ENCODE measurements at places on chromosomes 6 and 20.
A peak's percentile ranks its signal among the peaks of the same experiment; 100 is the strongest.

DNA sequence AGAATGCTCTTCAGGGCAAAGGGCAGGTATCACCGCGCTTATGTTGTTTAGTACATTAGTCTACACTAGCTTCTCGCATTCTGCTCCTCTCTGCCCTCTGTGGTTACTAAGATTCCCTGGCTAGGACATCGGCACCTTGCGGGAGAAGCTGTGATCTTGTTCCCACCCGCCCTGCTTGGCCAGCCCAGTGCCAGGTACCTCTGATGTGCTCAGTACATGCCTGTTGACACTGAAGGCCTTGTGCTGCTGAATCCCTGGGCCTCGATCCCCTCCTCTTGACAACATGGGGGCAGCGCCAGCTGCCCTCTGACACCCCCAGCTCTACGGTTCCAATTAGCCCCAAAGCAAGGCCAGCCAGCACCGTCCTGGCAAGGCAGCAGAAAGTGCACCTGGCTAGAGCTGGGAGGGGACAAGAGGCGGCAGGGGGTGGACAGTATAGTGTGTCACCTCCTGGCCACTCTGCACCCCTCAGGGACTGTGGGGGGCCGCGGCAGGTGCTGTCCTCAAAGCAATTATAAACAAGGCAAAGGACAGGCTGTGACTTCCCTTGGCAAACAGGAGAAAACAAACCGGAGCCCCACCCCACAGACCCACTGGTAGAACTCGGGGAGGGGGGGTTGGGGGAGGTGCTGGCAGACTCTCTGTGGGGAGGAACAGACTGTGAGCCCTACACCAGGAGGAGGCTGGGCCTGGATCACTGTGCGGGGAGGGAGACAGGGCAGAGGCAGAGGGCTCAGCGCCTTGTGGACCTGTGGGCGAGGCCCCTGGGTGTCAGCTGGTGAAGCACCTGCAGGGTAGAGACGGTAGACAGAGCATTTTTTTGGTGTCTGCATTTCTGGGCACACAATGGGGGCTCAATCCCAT lies 7.1 kb downstream of the TFEB start:
- DNase-seq, result no peak

DNA sequence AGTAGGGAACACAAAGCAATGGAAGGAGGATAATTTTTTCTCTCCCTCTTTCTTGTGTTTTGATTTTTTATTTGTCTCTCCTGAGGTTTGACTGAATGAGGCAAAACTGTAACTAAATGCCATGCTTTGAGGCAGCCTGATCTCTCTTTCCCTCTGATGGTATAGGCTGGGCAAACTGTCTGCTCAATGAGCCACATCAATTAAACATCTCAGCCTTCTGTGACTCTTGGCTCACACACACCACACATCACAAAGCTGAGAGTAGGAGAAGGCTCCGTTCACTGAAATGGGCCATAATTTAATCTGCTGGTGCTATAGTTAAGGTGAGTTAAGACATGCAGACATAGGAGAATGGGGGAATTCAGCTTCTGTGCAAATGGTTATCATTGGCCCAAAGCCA lies 28.1 kb upstream of the SCGN start:
- no peak for DNase-seq

DNA sequence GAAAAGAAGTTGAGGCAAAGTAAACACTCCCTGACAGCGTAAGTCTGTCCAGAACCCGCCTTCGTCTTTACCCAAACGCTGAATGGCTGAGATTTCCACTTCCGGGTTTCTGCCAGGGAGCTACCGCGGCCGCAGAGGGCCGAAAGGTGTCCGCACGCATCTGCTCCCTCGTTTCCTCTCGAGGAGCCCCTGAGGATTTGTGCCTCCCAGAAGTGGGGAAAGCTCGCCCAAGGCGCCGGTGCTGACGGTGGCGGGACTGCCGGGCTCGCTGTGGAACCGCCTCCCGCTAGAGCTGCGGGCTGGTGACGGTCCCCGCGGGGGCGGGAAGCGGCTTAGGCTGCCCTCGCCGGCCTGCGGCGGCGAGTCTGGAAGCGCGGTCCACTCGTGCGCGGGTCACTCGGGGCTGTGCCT lies 1760.2 kb upstream of the DEFB115 start:
- DNase-seq, result no peak

GRCh38 chr20:15236812-15237211 lies 899.4 kb upstream of the FLRT3 start:
- DNase-seq, result peak; percentile 40

DNA sequence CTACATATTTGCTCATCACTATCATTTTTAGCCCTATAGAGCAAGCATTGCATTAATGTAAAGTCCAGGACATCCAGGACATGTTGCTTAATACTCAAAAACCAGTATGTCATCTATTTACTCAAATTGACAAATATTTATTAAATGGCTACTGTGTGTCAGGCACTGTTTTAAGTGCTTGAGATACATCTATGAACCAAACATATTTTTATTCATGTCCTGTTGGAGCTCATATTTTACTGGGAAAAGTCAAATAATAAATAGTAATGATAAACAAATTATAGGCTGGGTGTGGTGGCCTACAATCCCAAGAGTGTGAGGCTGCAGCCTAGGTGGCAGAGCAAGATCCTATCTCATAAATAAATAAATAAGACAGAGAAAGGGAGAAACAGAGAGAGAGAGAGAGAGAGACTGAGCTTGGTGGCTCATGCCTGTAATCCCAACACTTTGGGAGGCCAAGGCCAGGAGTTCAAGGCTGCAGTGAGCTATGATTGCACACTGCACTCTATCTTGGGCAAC lies 227.9 kb downstream of the GJA1 start:
- DNase-seq, result no peak

DNA sequence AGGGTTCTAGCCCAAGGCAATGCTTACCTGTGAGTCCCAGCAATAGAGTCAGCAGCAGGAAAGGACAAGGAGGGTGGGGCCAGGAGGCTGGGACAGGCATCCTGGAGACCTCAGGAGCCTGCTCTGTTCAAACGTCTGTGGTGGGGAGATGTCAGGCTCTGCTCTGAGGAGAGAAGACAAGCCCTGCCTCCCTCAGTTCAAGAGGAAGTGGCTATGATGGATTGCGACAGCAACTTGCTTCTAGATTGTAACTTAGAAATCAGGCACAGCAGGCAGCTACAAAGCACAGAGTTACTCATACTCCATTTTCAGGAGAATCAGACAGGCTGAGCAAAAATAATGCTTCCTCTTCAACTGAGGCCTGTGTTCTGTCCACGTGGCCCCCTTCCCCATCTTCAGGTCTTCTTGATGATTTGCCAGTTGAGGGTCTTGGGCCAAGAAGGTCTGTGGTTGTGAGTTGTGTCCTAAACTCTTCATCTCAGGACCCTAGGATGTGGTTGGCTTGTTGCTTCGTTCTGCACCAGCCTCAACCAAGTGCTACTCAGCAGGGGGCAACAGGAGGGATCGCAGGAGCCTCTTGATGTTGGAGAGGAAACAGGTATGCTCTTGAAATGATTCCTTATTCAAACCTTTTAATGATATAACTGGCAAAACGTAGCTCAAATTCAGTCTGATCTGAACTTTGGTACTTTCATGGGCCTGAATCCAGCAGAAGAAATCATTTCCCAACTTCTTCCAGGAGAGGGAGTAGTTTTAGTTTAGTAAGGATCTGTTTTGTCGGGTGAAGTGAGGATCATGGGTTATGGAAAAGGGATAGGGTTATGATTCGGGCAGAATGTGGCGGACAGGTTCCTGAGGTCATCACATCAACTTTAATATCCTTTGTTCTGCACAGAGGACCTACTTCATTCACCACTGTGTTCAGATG lies 31.0 kb downstream of the SIRPB1 start:
- DNase-seq, result no peak

GRCh38 chr6:134340179-134340975 lies 22.5 kb upstream of the SGK1 start:
- DNase-seq, result peak; percentile 46

- DNase-seq, result no peak
Measured at GRCh38 chr6:116695401-116695800, 14.4 kb downstream of the KPNA5 start.
